GM19239 (cell line): ENCODE measurements at places on chromosomes 5 and 9.
A peak's percentile ranks its signal among the peaks of the same experiment; 100 is the strongest.

GRCh38 chr5:55575815-55576583 lies 41.2 kb upstream of the PLPP1 start:
- no peak for DNase-seq

DNA sequence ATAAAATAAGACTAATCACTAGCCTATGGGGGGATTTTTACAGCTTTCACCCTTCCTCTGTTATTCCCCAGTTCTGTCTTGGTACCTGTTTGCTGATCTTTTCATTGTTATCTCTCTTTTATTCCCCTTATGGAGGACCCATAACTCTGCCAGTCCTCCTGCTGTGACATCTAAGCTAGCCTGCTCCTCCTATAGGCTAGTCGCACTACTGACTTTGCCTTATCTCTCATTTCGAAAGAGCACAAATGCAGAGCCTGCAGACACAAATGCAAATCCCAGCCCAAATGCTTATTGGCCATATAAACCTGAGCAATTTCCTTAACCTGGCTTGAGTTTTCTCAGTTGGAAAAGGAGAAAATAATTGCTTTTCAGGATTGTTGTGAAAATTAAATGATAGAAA lies 59.1 kb upstream of the CAMK4 start:
- DNase-seq = no peak

GRCh38 chr9:95189251-95190098 lies 128.0 kb downstream of the FANCC start:
- DNase-seq = no peak

GRCh38 chr5:37696190-37697021 lies 143.4 kb downstream of the GDNF start:
- no peak for DNase-seq

DNA sequence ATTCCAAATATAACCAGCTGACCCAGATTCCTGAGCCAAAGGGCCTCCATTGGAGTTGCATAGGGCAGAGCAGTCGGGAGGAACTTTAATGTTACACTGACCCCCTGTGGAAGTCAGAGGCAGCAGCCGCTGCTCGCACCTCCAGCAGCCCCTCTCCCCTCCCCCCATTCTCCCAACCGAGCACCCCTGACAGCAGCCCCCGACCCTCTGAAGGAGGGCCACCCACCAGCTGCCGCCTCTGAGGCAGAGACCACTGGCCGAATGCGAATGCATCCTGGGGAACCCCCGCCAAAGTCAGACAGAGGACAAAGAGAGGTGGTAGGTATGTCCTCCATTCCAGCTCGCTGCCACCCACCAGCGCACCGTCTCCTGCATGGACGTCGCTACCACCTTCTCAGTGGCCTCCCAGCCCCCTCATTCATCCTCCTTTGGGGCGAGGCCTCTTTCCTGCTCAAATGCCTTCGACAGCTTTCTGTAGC lies 231.0 kb downstream of the CDK5RAP2 start:
- peak; percentile 34 for DNase-seq

DNA sequence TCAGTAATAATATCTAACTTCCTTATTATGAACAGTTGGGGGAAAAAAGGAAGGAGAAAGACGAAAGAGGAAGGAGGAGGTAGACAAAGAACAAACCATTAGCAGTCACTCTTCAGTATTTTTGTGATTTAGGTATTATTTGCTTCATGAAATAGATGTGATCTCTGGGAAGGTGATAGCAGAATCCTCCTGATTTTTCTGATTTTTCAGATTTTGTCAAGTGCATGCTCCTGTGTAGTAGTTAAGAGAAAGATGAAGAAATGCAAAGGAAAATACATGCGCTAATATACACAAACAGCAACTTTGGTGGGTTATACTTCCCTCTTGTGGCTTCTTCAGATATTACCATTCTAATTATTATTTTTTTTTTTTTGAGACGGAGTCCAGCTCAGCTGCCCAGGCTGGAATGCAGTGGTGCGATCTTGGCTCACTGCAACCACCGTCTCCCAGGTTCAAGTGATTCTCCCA lies 31.6 kb downstream of the LMNB1 start:
- no peak for DNase-seq

DNA sequence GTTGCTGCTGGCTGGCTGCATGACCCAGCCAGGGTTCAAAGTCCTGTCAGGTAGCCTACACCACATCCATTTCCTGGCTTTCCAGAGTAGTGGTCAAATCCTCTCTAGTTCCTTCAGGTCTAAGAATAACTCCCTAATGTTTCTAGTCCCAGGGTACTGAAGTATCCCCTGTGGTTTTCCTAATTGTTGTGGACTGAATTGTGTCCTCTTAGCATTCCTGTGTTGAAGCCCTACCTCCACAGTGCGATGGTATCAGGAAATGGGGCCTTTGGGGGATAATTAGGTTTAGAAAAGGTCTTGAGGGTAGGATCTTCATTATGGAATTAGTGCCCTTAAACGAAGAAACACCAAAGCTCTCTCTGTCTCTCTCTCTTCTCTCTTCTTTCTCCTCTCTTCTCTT lies 191.8 kb upstream of the CCNG1 start:
- no peak for DNase-seq

- DNase-seq = no peak
Measured at GRCh38 chr9:106883626-106884190, 20.7 kb downstream of the ZNF462 start.

DNA sequence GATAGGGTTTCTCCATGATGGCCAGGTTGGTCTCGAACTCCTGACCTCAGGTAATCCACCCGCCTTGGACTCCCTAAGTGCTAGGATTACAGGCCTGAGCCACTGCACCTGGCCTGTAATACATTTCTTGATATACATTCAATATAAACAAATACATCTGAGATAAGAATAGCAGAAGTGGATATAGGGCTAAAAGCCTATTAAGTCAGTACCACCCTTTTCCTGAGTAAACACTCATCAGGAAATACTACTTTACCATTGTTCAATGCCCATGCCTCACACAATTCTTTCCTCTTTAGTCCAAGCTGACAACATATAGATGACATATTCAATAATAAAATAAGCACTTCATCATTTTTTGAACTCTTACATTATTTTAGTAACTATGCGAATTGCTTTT lies 64.8 kb downstream of the MRPS27 start:
- DNase-seq = no peak

GRCh38 chr5:16740066-16740810 lies 123.4 kb upstream of the RETREG1 start:
- DNase-seq = no peak

DNA sequence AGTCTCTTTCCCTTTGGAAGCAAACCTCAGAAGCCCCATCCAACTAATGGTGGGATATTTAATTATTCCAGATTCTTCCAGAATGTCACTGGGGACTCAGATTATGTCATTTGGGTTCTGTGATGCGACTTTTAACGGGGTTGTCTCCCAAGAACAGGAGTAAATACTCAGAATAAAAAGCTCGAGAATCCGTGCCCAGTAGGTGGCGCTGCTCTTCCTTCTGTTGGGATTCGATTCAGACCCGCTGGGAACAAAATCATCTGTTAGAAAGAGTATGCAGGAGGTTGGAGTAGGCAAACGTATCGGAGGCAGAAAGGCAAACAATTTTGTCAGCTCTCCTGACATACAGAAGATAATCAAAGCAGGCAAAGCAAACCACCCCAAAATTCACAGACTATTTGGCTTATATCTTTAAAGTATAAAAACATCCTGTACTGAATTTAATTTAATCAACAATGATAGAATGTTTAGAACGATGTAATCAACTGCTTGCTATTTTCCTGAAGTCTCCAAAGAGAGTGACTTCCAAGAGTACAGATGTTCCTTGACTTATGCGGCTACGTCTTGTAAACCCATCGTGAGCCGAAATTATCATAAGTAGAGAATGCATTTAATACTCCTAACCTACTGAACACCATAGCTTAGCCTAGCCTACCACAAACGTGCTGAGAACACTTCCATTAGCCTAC lies 169.8 kb upstream of the RAI14 start:
- peak; percentile 50 for DNase-seq

- no peak for DNase-seq
Measured at GRCh38 chr5:7850395-7851239, at the start of gene CFAP90. CFAP90 (minus strand) TSS chr5:7851133; CDS start chr5:7851021, 112 bp downstream.

GRCh38 chr5:124998520-124998919 lies 252.1 kb upstream of the ZNF608 start:
- DNase-seq = no peak

- DNase-seq = no peak
Measured at GRCh38 chr9:129740666-129741464, 12.0 kb downstream of the PTGES start.

DNA sequence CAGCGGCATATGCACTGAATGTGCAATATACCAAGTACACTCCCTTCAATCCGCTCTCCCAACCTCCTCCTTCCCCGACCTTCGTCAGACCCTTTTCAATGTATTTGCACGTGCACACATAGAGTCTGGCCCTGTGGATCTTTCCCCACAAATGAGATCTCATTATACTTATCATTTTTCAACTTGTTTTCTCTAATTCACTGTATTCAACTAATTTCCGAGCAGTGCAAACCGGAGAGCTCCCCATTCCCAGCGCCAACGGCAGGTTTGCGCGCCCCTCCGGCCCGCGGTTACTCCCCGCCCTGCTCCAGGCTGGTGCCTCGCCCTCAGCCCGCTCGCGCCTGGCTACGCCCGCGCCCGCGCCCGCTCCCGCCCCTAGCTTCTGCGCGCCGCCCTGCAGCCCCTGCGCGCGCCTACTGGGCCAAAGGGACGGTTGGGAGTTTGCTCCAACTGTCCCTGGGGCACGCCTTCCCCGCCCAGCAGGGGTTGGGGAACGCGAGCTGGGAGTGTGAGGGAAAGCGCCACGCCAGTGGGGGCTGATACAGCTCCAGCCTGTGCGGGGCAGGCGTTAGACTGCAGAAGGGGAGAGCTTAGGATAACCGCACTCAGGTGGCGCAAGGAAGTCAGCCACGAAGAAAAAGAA lies 3.3 kb upstream of the CDC20B start:
- DNase-seq = no peak

DNA sequence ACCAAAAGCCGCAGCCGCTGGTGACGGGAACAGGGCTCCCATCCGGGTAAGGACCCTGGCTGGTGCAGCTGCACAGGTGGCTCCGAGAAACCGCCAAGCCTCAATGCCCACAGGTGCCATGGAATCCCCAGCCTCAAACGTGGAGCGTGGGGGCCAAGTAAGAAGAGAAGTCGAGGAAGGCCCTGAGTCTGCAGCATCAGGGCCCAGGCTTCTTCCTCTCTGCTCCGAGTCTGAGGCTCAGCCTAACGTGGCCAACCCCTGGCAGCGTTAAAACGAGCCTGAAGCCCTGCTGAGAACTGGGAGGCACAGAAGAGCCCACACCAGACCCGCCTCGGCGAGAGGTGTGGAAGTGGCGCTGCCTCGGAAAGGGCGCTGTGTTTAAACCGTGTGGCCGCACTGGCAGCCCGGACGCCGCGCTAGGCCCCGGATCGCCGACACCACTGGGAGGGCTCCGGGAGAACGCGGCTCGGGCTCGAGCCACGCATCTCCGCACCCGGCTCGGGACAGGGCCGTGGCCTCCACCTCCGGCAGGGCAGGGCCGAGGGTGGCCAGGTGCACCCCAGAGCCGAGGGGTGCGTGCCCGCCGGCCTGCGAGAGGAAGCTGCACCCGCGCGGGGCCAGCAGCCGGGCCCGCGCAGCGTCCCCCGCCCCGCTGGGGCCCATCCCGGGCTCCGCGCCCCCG lies 730 bp downstream of the ZMYND19 start:
- peak; percentile 35 for DNase-seq

DNA sequence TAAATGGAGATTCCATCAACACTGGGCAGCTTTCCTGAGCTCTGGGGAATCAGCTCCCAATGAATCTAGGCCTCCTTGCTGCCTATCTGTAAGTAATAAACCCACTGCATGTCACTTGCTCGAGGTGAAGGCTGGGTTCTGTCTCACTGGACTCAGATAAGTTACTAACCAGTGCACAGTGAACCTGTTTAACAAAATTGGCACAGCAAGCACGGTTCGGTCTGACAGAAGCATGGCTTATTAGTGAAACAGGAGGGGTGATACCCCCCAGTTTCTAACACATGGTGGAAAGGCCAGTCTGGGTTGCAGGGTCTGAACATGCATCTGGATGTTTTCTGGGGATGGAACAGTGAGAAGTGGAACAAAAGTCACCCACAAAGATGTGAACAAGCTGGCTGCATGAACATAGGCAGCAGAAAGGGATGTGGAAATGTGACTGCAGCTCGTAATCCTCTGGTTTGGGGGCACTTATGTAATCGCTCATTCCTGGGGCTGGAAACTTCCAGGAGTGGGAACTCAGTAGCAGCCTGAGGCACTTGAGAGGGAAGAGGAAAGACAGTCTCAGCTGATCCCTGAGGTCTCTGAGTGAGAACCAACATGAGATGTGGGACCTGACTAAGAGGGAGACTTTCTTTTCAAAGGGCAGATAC lies 37.7 kb downstream of the UGT3A2 start:
- no peak for DNase-seq

DNA sequence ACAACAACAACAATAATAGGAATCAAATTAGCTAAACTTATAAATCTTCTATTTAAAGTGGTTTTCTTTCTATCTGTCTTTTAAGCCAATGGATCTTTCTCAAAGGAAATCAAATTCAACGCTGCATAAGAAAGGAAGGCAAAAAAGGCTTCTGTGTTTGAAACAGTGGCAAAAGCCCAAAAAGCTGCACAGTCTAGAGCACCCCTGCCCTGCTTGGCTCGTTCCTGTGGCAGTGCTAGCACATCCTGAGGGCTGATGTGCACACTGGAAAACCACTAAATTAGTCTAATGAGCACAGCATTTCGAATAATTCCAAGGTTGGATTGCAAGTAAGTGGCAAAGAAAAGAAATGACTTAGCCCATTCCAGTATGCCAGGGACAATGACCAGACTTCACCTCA lies 80.7 kb downstream of the AP3B1 start:
- DNase-seq = no peak

DNA sequence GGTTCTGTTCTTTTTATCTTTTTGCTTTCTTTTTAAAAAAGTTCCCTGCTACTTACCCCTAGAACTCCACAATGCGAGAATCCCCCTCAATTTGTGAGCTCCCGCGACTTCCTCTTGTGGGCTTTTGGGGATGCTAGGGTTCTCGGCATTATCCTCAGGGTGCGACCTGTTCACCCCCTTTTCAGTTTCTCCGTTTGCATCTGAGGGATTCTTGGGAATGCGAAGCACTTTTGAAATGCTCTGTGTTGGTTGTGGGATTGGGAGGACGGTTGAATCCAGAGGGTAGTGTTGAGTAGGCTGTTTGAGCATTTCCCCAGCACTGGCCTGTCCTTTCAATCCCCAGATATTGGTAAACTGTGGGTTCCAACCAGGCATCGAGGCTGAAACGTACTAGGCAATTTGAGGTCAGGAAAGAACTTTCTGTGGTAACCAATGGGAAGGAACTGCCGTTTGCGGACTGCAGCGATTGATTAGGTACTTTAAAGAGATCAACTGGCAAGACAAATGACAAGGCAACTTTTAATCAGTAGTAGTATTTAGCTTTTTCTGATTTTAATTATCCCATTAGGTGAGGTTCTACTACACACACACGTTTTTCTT lies 415 bp downstream of the XRCC4 start:
- no peak for DNase-seq

GRCh38 chr5:32600054-32600622 lies 14.8 kb downstream of the SUB1 start:
- no peak for DNase-seq
